ENCODE measurements at places on chromosomes 6 and 20.

DNA sequence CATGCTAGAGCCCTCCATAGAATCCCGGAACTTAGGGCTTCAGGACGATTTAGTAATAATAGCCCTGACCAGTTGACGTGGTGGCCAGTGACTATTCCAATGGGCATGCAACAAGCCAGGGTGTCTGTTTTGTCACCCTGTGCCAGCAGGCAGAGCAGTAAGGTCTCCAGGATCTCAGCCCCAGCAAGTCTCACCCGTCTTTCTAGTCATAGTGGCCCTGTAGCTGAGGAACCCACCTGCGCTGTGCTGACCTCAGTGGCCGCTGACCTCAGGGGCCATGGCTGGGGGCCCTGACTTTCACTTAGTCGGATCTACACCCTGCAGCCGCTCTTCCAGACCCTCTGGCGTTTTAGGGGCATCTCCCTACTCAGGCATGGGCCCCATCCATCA is 36.8 kb downstream of the PRR18 start:
- no peak for DNase-seq

- no peak for DNase-seq
These were observed 50.5 kb downstream of the MCUR1 start for GRCh38 chr6:13763740-13764381.

DNA sequence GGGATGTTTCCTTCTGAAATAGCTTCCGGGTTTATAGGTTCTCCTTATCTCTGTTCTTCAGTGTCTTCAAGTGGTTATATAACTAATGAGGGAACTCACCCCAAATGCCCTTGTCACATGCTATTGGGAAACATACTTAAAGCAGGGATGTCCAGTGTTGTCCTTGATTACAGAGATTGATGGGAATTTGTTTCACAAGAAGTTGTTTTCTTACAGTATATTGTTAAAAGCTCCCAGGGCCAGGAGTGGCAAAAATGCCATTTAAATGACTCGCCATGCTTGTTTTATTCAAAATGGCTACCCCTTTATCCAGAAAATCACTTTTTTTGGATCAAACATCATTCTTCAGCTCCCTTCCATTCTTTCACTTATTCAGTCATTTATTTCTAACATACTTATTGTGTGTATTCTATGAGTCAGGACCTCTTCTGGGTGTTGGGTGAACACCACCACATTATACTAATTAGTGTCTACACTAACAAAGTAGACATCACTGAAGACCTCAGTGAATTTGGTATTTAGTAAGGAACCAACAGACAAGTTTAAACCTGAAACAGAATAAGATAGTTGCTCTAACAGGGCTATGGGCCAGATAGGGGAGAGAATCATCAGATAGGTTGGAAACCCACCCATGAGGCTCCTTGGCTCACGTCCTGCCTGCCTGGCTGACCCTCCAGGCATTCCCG is 791.1 kb downstream of the MAFB start:
- no peak for DNase-seq

- no peak for DNase-seq
These were observed 24.3 kb downstream of the TUBB2B start for GRCh38 chr6:3202999-3203696.

DNA sequence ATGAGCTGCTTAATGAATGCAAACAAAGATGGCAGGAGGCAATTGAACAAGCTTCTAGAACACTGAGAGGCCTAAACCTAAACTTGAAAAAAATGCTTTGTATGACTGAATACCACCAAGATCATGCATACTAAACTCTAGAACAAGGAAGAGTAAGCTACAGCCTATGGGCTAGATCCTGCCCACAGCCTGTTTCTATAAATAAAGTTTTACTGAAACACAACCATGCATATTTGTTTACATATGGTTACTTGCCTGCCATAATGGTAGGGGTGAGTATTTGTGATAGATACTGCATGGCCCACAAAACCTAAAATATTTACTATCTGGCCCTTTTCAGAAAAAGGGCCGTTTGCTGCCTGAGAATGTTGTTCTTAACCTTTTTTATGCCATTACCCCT is 37.0 kb downstream of the ZFP64 start:
- no peak for DNase-seq

GRCh38 chr6:21151119-21151518 is 442.4 kb upstream of the SOX4 start:
- no peak for DNase-seq

- DNase-seq, result no peak
These were observed 222.6 kb downstream of the ZMYND8 start for GRCh38 chr20:47133809-47134456.

GRCh38 chr6:163391985-163392384 is 22.5 kb upstream of the QKI start:
- no peak for DNase-seq

- DNase-seq, result no peak
These were observed 76.5 kb downstream of the SPTLC3 start for GRCh38 chr20:13085275-13085674.

DNA sequence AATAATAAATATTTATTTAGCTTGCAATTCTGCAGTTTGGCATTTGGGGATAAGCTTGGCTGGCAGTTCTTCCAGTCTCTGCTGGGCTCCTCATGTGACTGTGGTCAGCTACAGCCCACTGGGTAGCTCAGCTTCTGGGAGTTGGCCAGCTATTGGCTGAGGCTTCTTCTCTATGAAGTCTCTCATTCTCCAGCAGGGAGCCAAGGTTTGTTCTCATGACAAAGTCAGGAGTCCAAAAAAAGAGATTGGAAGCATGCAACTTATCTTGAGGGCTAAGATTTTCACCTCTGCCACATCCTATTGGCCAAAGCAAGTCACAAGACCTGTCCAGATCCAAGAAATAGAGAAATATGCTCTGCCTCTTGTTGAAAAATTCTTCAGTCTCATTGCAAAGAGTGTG is 94.6 kb downstream of the SNAP25 start:
- no peak for DNase-seq

- DNase-seq, result no peak
These were observed 218.2 kb downstream of the BMP7 start for GRCh38 chr20:57048027-57048869.

GRCh38 chr20:14821251-14821650 is 483.8 kb upstream of the FLRT3 start:
- DNase-seq, result no peak

- no peak for DNase-seq
These were observed 36.6 kb downstream of the MTRES1 start for GRCh38 chr6:107064579-107065065.

DNA sequence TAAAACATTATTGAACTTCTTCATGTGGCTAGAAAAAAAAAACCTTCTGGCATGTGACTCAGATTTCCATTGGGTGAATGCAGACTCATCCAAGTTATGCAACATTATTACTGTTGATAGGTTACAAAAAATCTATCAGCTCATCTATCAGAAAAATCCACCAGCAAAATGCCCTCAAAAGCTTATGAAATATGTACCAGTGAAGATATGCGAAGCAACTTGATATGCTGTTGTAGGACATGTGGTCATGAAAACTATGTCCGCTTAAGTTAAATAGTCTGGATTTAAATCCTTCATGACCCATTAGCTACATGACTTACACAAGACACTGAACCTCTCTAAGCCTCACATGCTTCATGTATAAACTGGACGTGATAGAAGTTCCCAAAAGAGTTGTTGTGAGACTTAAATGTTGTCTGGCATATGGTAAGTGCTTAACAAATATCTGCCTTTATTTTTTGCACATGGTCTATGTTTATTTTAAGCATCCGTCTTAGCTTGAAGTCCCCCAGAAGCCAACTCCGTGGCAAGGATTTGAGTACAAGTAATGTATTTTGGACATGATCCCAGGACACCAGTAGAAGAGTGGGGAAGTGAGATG is 12.5 kb upstream of the BFSP1 start:
- DNase-seq, result no peak

GRCh38 chr20:31595654-31596411 is 9.3 kb upstream of the ID1 start:
- DNase-seq, result no peak

DNA sequence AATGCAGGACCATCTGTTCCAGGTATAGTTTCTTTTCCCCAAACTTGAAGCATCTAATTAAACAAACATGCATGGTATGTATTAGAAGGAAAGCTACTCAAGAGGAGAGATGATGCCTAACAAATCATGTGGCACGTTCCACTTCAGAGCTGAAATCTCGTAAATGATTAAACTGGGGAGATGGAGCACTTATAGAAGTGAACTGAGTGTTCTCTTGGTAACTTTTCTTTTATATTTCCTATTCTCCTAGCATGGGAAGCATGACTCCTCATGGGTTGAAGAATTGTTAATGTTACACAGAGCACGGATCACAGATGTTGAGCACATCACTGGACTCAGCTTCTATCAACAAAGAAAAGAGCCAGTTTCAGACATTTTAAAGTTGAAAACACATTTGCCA is 61.1 kb downstream of the CCN2 start:
- DNase-seq, result no peak

DNA sequence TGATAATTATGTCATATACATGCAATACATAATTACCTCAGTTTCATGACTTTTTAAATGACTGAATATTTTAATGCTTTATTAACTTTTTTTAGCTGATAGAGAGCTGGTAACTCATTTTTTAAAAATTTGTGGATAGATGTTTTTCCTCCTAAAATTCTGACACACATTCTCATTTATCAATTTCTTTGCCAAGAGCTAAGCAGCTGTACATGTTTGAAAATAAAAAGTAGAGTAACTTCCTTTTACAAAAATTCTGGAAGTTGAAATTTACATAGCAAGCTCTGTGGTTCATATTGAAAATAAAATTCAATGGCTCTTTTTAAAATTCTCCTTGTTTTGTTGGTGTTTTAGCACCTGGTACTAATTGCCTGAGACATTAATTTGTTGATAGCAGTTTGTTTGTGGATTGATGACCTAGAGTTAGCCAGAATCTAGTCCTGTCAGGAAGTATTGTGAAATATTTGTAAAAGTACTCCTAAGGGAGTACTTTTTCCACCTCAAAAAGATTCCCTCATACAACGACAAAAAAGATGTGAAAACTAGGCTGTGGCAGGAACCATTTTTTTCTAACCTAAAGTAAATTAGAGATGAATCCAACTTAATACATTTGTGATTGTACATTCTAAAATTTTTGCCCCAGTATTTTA is 621.8 kb downstream of the BCKDHB start:
- DNase-seq, result no peak

DNA sequence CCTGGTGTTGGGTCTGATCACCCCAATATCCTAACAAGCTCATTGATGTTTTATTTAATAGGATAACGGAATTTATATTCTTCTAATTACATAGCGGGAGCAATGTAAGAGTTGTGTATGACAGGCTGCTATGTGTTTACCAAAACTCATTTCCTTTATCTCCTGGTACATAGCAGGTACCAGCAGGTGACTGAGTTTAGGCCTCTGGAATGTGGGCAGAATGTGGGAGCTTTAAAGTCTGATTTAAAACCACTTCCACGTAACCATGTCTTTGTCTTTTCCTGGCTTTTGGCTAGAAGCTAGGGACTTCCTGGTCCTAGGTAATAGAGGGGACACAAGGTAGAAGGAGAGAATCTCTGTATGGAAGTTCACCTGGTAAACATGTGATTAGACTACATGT is 504.6 kb upstream of the SYNCRIP start:
- DNase-seq, result no peak

- no peak for DNase-seq
These were observed 125.1 kb downstream of the LY86 start for GRCh38 chr6:6713657-6714056.

DNA sequence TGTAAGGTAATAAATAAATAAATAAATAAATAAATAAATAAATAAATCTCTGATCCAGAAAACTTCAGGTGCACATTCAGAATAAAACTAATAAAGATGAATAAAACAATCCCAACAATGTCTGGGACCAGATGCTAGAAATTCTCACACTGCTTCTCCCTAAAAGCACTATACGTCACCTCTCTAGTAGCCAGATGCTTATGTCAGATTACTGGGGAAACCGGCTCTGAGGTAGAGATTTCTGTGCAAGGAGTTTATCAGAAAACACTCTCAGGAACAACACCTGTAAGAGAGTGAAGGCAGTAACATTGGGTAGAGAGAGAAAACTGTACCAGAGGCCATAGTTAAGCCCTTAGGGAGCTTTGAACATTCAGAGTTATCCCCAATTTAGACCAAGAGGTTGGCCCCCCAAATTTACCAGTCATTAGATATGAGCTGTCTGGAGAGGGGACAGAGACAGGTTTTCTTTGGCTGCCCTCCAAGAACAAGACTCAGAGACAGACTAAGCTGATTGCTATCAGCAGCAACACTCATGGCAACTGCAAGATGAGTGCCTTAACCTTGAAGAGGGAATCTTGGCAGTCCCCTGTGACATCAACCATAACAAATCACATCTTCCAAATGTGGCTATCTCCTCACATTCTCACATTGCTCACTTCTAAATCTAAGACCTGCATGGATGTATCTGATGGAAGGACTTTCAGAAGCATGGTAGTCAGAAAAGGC is 151.2 kb upstream of the BMP5 start:
- DNase-seq, result no peak

GRCh38 chr6:45712786-45713185 is 302.9 kb downstream of the CLIC5 start:
- DNase-seq, result no peak

GRCh38 chr6:169692516-169692915 is 9.3 kb downstream of the WDR27 start:
- no peak for DNase-seq

- no peak for DNase-seq
These were observed 634.2 kb upstream of the IMPG1 start for GRCh38 chr6:76706631-76707030.

- no peak for DNase-seq
These were observed 1.0 kb downstream of the HCRTR2 start for GRCh38 chr6:55175078-55176049.

DNA sequence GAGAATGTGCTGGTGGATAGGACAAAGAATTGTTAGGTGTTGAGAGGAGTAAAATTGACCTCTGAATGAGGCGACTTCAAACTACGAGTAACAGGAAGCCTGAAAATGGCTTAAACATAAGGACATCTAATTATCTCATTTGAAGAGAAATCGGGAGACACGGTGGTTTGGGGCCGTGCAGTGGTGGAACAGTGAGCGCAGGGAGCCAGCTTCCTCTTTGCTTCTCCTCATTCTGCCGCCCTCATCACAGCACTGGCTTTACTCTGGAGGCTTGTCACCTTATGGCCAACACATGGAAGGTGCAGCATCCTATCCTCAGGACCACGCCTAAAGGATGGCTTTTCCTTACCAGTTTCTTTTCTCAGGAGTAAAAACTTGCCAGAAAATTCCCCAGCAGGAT is 114.3 kb downstream of the B3GAT2 start:
- no peak for DNase-seq

GRCh38 chr20:42649748-42650147 is 540.0 kb downstream of the PTPRT start:
- DNase-seq, result no peak

- DNase-seq, result no peak
These were observed 4.4 kb downstream of the TFAP2A start for GRCh38 chr6:10410207-10411050.

Measured in NCI-H1930 (cell line).